ENCODE measurements at places on chromosomes 4 and X.
A peak's percentile ranks its signal among the peaks of the same experiment; 100 is the strongest.

GRCh38 chrX:78653118-78653822 is 5.9 kb downstream of the RTL3 start:
- DNase-seq, result peak; percentile 41

- DNase-seq, result no peak
Measured at GRCh38 chrX:42109428-42109827, 186.1 kb upstream of the CASK start.

DNA sequence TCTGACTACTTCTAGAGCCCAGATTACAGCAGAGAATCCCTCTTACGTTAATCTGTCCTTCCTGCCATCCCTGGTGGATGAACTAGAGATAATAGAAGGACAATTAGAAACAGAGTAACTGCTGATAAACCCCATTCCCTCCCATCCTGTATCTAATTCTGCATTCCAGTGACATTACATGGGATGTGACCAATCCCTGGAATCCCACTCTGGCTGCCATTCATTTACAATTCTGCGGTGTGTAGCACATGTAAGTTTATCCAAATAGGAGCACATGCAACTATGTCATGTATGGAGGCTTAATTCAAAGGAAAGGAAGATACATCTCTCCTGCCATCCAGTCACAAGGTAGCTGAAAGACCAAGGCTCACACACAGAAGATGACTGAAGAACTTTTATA is 339.5 kb downstream of the GPAT3 start:
- DNase-seq, result no peak

GRCh38 chr4:134634301-134634700 is 432.7 kb upstream of the PABPC4L start:
- DNase-seq, result no peak

- DNase-seq, result no peak
Measured at GRCh38 chrX:27884654-27885053, 76.9 kb downstream of the MAGEB10 start.

DNA sequence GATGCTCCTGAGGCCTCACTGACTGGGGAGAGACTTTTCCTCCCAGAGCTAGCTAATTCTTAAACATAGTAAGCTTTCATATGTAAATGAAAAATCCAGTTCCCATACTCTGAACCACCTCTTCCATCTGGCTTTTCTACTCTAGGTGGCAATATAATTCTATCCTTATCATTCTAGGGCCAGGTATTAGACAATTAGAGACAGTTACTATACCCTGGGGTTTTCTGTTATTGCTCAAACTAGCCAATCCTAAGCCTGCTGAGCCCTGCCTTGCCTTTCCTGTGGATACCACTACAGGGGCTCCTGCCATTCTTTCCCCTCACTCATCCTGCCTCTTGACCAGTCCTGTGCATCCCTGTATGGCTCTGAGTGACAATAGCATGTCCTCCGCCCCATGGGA is 552.0 kb downstream of the STIM2 start:
- no peak for DNase-seq

DNA sequence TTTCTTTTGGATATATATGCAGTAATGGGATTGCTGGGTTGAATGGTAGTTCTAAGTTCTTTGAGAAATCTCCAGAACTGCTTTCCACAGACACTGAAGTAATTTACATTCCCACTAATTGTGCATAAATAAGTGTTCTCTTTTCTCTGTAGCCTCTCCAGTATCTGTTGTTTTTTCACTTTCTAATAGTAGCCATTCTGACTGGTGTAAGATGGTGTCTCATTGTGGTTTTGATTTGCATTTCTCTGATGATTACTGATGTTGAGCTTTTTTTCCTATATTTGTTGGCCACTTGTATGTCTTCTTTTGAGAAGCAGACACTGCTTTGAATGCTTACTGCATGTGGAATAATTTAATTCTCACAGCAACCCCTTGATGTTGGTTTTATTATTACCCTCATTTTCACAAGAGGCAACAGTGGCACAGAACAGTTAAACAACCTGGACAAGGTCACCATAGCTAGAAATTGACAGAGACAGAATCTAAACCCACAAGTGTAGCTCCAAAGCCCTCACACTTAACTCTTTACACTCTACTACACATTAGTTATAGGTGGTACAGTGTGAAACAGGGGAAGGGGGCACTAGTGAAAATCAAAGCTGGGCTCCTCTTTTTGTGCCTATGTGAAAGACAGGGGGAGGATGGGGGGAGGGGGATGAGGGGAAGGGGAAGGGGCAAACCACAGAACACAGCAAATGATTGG is 96.1 kb downstream of the REELD1 start:
- no peak for DNase-seq

GRCh38 chr4:122065915-122066314 is 86.2 kb upstream of the BLTP1 start:
- no peak for DNase-seq

DNA sequence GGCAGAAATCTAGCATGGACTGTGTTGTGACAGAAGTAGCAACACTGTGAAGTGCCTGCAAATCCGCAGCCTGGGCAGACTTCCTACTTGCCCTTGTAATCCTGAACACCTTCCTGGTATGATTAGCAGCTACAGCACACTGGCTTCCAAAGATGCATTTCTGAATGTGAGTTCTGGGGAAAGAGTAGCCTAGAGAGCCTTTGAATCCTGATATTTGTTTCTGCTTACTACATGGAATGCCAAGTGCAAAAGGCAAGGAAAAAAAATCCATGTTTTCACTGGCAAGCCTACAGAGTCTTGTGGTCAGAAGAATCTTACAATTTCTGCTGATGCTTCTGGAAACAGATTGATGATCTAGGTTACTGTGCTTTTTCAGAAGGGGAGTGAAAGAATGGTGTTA is 223.7 kb downstream of the COL25A1 start:
- peak; percentile 61 for DNase-seq

DNA sequence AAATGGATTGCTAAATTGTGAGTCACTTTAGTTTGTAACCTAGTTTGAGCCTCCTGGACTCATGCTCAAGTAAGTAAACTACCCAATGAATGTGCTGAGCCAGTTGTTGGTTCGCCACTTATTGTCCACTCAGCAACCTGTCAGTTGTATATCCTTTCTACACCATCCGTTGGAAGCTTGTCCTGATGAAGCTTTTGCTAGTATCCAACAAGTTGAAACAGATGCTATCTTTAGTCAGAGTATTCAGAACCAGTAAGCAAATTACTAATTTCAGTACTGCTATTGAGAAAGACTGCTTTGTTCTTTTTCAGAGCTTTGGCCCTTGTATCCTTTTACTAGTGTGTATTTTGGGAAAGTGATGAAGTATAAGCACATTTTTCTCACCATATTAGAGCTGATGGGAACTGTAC is 4.3 kb upstream of the NAA15 start:
- no peak for DNase-seq

GRCh38 chr4:168241953-168242352 is 76.6 kb downstream of the DDX60 start:
- no peak for DNase-seq

DNA sequence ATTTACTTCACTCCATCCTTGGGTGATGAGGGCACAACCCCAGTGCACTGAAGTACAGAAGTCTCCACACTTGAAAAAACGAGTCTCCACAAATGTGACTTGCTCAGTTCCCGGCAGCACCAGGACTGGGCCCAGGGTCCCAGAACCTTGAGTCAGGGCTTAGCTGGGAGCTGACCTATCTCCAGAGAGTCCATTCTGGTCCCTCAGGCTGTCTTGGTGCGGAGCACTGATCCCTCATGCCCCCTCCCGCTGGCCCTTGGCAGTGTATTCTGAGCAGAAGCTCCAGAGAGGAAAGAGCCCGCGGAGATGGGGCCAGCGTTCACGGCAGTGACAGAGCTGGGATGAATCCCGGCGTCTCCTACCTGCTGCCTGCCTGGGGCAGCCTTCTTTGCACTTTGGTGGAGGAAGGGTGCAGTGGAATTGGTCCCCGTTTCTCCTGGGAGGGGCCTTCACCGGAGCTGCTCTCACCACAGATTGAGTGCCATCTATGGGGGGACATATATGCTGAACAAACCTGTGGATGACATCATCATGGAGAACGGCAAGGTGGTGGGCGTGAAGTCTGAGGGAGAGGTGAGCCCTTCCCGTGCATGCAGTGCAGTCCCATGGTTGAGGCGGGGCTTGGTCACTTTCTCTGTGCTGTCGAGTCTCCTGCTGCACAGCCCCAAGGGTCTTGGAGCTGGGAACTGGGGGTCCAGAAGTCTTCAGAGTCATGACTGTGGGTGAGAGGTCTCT is 3.2 kb upstream of the FAM50A start:
- DNase-seq, result no peak
